CD4-positive, alpha-beta memory T cell (primary cell): ENCODE measurements at places on chromosomes 12 and 14. TPM values are rescaled to one million over a fixed set of nuclear protein-coding genes. Genes with fewer than 3 reads are reported as not detected.

DNA sequence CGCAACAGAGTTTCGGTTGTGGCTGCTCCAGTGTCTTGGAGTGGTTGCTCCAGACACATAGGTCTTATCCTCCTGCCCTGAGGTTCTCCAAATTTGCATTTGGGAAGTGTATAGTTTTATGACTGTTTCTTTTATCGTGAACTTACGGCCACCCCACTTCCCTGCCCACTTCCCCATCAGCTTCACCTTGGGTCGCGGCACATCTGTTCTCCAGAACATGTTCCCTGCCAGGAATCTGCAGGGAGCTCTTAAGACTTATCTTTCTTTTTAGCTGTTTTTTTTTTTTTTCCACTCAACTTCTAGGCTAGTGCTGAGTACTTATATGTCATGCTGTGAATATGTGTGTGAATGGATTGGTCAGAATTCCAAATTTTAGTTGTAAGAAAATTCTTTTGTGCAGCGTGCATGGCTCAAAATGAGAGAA lies 75.4 kb downstream of the ETV6 start:
- no peak overlapping the region for H3K4me3 ChIP-seq
- no peak overlapping the region for H3K27ac ChIP-seq
- peaks cover 61% of the 10 kb centered on the region for H3K4me1 ChIP-seq

GRCh38 chr14:101731187-101732080 lies 30.1 kb upstream of the PPP2R5C start:
- no peaks in the 10 kb centered on the region for H3K27me3 ChIP-seq
- peak overlapping the region; percentile 58 for H3K4me3 ChIP-seq
- H3K36me3 ChIP-seq: no peaks in the 10 kb centered on the region
- H3K27ac ChIP-seq: peak overlapping the region; percentile 75
- peak; percentile 83 for DNase-seq

- no peaks in the 10 kb centered on the region for H3K36me3 ChIP-seq
- no peaks in the 10 kb centered on the region for H3K27me3 ChIP-seq
- H3K4me3 ChIP-seq: no peak overlapping the region
- DNase-seq: no peak
Measured at GRCh38 chr12:62284749-62285148, 24.5 kb downstream of the USP15 start.

- H3K27me3 ChIP-seq: no peaks in the 10 kb centered on the region
- H3K4me1 ChIP-seq: peaks cover 73% of the 10 kb centered on the region
- no peak overlapping the region for H3K4me3 ChIP-seq
- no peak overlapping the region for H3K27ac ChIP-seq
Measured at GRCh38 chr12:122087431-122088178, 9.0 kb downstream of the MLXIP start.

- DNase-seq: no peak
- peaks cover 12% of the 10 kb centered on the region for H3K4me1 ChIP-seq
- H3K4me3 ChIP-seq: no peak overlapping the region
Measured at GRCh38 chr12:120822832-120823503, 81.2 kb downstream of the SPPL3 start.

DNA sequence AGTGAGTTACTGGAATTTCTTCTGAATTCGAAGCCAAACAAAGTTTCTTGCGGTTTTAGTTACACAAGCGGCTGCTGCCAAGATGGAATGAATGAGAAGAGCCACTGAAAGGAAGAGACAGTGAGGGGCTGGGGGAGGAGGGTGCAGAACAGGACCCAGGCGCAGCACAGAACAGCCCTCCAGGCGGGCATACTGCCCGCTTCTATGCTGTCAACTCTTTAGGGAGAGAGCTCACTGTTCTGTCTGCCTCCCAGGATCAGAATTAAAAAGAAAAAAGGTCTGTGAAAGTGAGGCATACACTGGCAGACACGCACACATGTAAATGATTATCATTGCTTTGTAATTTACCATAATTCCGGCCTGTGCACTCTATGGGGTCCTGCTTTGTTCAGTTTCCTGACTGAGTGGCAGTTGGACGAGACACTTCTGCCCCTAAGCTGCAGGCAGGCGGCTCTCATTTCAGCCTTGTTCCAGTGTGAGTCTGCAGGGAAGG lies 231.6 kb downstream of the CACNA1C start:
- H3K27me3 ChIP-seq: peaks cover 5% of the 10 kb centered on the region
- H3K36me3 ChIP-seq: no peaks in the 10 kb centered on the region
- no peak overlapping the region for H3K4me3 ChIP-seq
- no peak for DNase-seq
- no peak overlapping the region for H3K27ac ChIP-seq

DNA sequence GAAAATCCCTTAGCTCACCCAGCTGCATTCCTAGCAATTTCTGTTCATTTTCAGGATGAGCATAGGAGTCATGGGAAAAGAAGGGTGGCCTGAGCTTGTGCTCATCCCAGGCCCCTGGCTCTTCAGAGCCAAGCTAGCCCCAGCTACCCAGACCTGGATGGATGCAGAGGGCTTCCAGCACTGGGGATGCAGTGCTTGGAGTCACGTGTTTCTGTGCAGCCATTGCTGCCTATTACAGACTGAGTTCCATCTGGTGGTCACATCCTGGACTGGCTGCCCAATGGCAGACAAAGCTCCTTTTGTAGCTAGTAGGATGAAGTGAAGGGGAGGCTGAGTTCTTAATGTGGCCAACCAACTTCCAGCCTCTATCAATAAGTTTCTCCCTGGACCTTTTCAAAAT lies 54.2 kb upstream of the JDP2 start:
- no peak overlapping the region for H3K4me3 ChIP-seq
- peaks cover 4% of the 10 kb centered on the region for H3K27me3 ChIP-seq
- no peaks in the 10 kb centered on the region for H3K36me3 ChIP-seq
- H3K4me1 ChIP-seq: no peaks in the 10 kb centered on the region
- DNase-seq: no peak

GRCh38 chr12:107624493-107624892 lies 61.1 kb upstream of the PWP1 start:
- no peak overlapping the region for H3K4me3 ChIP-seq
- no peak for DNase-seq
- H3K36me3 ChIP-seq: no peaks in the 10 kb centered on the region
- no peaks in the 10 kb centered on the region for H3K27me3 ChIP-seq

GRCh38 chr12:125492354-125493270 lies 427.4 kb downstream of the AACS start:
- DNase-seq: no peak
- H3K4me1 ChIP-seq: no peaks in the 10 kb centered on the region
- no peaks in the 10 kb centered on the region for H3K36me3 ChIP-seq
- H3K27me3 ChIP-seq: no peaks in the 10 kb centered on the region
- no peak overlapping the region for H3K4me3 ChIP-seq

DNA sequence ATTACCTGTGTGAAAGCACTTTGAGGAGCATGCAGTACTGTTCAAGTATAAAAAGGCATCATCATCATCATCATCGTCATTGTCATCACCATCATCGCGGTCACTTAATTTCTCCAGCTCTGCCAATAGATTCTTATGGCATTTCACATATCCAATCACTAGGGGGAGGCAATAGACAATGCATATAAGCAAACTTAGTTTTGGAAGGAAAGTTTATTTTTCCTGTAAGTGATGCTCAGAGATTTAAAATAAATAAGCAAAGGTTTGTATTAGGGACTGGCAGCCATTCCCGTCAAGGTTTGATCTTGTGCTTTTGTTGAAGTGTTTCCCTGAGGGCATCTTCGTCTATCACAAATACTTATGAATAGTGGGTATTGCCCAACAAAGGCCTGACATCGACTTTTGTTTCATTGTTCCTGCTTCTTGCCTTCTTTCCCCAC lies 127.4 kb downstream of the KTN1 start:
- peak; percentile 26 for DNase-seq
- no peak overlapping the region for H3K4me3 ChIP-seq
- H3K4me1 ChIP-seq: no peaks in the 10 kb centered on the region
- H3K27ac ChIP-seq: no peak overlapping the region
- no peaks in the 10 kb centered on the region for H3K27me3 ChIP-seq

DNA sequence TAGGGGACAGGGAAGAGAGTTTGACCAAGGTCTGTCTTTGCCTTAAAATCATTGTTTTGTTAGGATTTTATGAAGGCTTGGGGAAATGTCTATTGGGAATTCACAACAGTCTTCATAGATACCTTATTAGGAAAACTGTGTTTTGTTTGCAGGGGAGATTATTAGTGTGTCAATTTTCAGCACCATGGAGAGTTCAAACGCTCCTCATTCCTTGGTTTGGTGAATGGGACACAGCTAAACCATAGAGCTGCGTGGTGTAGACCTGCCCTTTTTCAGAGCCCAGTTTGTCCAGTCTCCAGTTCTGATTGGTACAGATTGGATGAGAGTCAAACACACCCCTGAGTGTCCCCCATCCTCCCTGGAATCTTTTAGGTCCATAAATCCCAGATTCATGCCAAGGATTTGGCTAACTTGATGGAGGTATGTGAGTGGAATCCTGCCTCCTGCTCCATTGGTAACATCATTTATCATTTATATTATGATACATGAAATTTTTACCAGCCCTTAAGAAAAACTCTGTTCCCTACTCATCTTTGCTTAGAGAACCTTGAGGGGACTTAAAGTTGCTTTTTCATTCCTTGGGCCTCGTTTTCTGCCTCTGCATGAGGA lies 12.0 kb downstream of the NGDN start:
- no peak for DNase-seq
- peaks cover 26% of the 10 kb centered on the region for H3K36me3 ChIP-seq
- peaks cover 8% of the 10 kb centered on the region for H3K4me1 ChIP-seq
- no peak overlapping the region for H3K27ac ChIP-seq
- no peaks in the 10 kb centered on the region for H3K27me3 ChIP-seq
- no peak overlapping the region for H3K4me3 ChIP-seq

- no peaks in the 10 kb centered on the region for H3K27me3 ChIP-seq
- DNase-seq: no peak
- H3K4me3 ChIP-seq: peak overlapping the region; percentile 65
- peak overlapping the region; percentile 78 for H3K27ac ChIP-seq
- peaks cover 29% of the 10 kb centered on the region for H3K4me1 ChIP-seq
Measured at GRCh38 chr14:104816616-104816884, 15.6 kb downstream of the ZBTB42 start.

Gene DDN
- total RNA-seq: not detected

Gene RASAL1
- total RNA-seq: 0.58 TPM

Gene CLEC9A
- total RNA-seq: not detected

Gene LRFN5
- not detected for total RNA-seq

Gene PTGDR
- 2.1 TPM for total RNA-seq
